ENCODE measurements at places on chromosomes 13 and 19. TPM values are rescaled to one million over a fixed set of nuclear protein-coding genes. Genes with fewer than 3 reads are reported as not detected.

The RDH8 gene
- not detected for total RNA-seq

- no peak for DNase-seq
Observed at GRCh38 chr13:111278743-111279652, 41.4 kb upstream of the TEX29 start.

DNA sequence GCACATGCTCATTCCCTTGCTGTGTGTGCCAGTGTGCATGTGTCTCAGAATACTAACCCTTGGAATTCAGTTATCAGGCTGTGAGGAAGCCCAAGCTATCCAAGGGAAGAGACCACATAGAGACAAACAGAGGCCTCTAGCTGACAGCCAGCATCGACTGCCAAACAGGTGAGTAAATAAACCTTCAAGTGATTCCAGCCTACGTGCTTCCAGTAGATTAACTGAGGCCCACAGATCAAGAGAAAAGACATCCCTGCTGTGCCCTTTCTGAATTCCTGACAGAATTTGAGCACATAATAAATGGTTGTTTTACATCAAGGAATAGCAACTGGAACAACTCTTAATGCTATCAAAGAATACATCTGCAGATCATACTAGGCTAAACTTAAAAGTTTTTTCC lies 17.5 kb downstream of the ZC3H13 start:
- DNase-seq = no peak

DNA sequence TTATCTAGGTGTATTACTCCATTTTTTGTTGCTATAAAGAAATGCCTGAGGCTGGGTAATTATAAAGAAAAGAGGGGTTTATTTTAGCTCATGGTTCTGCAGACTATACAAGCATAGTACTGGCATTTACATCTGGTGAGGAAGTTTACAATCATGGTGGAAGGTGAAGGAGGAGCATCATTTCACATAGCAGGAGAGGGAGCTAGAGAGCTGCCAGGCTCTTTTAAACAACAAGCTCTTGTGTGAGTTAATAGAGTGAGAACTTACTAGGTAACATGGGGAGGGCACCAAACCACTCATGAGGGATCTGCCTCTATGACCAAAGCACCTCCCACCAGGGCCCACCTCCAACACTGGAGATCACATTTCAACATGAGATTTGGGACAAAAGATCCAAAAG lies 221.7 kb upstream of the GPC6 start:
- DNase-seq = no peak

- DNase-seq = no peak
Observed at GRCh38 chr19:38030686-38031422, 123.8 kb downstream of the SIPA1L3 start.

DNA sequence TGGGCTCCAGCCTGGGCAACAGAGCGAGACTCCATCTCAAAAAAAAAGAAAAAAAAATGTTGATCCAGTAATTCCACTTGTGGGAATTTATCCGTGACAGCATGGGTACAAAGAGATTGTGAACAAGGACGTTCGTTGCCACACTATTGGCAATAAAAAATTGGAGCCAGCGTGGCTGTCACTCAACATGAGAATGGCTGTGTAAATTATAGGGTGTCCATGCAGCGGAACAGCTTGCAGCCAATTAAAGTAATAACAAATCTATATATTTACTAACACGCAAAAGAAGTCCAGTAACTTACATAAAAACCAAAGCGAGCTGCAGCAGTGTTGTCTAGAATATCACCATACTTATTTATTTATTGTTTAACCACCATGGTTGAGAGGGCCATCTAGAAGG lies 19.3 kb downstream of the DPF1 start:
- DNase-seq = no peak

- no peak for DNase-seq
Observed at GRCh38 chr19:30593356-30593755, 221.2 kb downstream of the ZNF536 start.

DNA sequence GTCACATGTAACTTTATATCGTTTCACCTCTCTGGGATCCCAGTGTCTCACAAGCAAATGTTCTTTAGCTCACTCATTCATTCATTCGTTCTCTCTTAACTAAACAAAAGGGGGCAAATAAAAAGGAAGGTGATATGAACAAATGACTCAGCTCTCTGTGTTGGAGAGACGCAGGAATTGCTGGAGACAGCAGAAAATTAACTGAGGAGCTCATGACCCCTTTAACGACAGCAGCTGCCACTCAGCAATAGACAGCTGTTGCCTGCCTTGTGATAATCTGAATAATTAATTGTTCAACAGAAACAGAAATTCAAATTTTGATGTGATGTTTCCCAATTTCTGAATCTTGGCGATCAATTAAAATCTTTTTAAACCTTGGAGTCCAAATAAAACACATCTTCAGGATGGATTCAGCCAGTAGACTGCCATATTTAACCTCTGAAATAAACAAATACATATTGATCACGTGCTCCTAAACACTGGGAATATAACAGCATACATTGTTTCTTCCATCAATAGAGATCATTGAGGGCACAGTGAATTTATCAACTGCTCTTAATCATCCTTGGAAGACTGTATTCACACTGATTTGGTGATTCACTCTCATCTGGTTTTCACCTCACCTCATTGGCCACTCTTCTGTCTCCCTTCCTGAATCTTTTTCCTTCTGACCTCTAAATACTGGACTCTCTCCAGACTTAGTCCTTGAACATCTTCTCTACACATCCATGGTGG lies 63.3 kb downstream of the MBNL2 start:
- DNase-seq = no peak

GRCh38 chr13:97127842-97128241 lies 94.3 kb upstream of the MBNL2 start:
- DNase-seq = no peak

The ZNF345 gene
- 12.9 TPM for total RNA-seq

DNA sequence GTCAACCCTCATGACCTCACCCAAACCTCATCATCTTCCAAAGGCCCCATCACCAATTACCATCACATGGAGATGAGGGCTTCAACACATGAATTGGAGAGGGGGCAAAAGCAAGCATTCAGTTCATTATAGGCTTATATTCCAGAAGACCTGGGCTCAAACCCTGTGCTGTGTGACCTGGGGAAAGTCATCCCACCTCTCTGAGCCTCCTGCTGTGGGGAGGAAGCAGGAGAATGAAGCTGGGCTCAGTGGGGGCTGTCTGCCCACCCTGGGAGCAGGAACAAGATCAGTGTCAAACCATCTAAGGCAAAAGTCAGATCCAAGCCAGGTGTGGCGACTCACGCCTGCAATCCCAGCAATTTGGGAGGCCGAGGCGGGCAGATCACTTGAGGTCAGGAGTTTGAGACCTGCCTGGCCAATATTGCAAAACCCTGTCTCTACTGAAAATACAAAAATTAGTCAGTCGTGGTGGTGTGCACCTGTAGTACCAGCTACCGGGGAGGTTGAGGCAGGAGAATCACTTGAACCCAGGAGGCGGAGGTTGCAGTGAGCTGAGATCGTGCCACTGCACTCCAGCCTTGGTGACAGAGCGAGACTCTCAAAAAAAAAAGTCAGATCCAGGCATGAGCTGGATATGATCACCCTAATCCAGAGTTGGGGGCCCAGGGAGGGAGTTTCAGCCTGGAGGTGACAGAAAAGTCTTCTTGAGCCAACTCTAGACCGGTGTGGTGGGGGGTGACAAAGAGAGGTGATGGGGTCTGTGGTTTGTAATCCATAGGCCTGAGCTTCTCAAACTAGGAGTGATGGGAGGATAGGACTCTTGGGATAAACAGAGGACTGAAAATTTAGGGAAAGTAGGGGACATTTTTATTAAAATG lies 1.6 kb upstream of the TPM4 start:
- DNase-seq = no peak
